Activated CD8-positive, alpha-beta memory T cell treated with anti-CD3 and anti-CD28 coated beads for 1 hour (primary cell): ENCODE measurements at places on chromosomes 1 and 21.
A peak's percentile ranks its signal among the peaks of the same experiment; 100 is the strongest.

DNA sequence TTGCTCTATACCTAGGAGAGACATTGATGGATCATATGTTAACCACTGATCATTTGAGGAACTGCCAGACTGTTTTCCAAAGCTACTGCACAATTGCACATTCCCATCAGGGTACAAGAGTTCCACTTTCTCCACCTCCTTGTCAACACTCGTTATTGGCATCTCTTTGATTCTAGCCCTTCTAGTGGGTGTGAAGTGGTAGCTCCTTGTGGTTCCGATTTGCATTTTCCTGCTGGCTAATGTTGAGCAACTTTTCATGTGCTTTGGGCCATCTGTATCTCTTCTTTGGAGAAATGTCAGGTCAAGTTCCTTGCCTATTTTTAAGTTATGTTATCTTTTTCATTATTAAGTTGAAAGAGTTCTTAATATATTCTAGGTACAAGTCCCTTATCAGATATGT is 90.1 kb downstream of the DMRTB1 start:
- no peak for DNase-seq

- no peak for DNase-seq
These were observed 63.4 kb downstream of the LYPLAL1 start for GRCh38 chr1:219236933-219237610.

DNA sequence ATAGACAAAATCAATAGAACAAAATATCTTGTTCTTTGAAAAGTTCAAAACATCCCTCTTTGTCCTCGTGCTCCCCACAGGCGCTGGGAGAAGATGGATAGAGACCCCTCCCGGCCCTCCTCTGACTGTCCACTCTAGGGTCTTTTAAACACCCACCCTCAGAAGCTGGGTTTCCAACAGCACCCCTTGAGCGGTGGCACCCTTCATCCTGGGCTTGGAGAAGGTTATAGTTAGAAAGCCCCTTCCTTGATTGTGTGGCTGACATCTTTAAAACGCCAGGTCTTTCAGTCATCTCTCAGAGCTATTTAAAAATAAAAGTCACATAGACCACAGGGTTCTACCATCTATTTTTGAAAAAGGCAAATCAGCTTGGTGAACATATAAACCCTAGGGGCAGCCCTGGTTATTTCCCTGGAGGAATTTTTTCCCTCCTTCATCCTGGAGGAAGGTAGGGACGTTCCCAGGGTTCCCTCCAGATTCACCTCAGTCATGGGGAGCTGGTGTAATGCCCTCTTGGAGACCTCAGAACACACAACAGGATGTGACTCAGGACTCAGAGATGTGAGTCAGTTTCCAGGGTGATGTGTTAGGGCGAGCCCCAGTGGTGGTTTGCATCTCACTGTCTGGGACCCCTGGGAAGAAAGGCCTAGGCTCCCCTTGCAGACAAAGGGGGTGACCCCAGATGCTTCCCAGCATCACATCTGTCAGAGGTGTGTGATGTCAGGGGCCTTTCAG is 138.5 kb downstream of the CLIC6 start:
- DNase-seq, result peak; percentile 32

DNA sequence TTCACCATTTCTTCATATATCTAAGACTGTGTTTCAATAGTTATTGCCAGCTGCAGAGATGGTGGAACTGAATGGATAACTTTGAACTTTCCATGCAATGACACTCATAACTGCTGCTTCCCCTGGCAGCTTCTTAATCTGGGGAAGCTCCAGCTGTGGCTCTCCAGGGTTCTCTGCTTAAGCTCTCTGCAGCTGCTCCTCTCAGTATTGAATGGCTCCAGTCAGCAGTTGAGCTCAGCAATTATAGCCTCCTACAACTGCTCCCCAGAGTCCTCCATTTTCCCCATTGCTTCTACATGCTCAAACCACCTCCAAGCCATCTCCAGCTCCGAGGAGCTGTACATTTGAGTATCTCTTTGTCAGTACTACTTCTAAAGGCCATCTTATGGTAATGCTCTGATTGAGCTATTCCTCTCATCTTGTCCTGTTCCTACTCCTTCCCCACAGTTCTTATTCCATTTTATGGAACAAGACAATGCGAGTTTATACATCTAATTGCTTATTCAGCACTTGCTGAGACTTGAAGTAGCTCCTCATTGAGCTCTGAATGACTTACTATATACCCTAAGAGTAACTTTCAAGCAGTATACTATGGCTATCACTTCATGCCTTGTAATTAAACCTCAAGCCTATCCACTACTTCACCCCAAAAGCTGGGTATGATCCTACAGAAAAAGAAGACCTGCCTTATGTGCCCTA is 362.4 kb downstream of the NEGR1 start:
- DNase-seq, result no peak

DNA sequence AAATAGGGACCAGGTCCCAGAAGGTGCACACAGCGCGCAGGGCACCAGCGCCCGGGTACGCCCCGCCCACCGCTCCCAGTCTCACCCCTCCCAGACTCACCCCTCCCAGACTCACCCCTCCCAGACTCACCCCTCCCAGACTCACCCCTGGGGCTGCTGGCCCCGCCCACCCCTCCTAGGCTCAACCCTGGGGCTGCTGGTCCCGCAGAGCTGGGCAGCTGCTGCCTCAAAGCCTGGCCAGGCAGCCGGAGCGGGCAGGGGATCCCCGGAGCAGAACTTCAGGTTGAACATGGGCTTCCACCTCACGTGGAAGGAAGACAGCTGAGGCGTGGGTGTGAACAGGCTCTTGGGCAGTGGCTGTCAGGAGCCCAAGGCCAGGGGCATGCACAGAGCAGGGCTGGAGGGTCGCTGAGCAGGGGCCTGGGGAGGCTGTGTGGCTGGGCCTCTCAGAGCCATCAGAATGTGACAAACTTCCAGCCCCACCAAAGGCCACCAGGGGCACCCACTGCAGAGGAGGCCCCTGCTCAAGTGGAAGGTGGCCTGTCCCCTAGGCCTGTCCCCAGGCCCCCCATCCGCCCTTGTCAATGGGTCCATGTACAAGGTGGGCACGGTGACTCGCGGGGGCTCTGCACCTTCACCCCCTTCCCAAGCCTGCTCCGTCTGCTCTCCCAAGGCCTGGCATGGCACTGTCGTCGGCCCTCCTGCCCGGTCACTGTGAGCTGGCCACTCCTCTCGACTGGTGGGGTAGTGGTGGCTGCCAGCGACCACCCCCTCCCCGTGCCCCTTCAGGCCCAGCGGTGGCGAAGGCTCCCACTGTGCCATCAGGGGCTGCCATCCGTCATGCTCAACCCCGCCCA is 20.4 kb upstream of the SUMO3 start:
- no peak for DNase-seq

DNA sequence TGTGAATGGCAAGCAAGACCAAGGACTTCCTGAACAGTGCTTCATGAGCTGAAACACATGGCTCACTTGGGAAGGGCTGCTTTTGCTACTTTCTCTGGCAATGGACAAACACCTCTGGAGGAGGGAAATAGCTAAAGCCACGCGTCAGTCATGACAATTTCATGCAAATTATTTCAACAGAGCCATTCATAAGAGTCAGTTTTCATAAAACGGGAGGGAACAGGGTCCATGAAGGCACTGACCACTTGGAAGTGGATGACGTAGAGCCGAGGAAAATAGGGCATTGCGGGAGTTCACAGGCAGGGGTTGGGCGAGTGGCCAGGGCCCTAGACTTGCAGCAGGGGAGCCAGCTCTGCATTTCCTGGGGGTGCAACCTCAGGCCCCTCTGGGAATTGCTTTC is 43.9 kb downstream of the SDC3 start:
- DNase-seq, result no peak

DNA sequence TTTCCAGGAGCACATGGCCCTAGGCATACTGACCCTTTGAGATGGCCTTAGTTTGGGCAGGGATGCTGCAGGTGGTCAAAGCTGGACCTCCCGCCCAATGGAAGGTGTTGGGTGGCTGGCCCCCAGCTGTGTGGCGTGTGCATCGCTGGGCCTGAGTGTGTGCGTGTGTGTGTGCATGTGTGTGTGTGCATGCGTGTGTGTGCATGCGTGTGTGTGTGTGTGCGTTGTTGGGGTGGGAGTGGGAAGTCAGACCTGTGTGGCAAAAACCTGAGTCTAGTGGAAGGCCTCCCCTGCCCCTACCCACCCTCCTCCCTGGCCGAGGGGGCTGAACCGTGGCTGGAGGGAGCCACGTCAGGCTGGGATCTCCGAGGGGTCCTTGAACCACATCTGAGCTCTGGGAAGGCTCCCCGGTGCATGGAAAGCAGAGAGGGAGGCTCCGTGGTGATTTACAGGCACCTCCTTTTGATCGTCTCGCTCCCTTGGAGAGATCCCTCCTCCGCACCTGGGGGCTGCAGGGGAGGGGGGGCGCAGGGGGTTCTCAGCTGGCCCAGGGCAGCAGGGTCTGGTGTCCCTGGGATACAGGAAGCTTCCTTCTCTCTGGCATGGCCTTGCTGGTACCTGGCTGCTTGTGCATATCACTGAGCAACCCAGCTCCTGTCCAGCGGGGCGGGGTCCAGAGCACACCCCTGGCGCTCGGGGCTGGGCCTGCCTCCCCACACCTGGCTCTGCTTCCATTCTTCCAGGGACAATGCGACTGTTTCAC is 124.7 kb upstream of the WNT4 start:
- DNase-seq, result no peak

DNA sequence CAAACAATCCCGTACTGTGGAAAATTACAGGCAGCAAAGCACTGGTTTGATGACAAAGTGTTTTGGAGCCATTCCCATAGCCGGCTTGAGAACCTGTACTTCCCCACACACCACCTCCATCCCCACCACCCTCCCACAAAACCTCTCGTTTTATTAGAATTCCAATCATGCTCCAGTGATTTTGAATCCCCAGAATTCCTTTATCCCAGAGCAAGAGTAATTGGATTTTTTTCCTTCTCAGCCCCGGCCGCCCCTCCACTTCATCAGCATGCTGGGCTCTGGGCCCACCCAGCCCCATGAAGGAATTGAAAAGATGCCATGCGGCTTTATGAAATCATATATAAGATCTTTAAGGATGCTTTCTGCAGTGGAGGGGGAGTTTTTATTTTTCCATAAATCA is 136.6 kb downstream of the OMA1 start:
- no peak for DNase-seq

GRCh38 chr1:151485685-151486255 is 25.4 kb upstream of the CGN start:
- no peak for DNase-seq

- DNase-seq, result no peak
These were observed 4.5 kb upstream of the LRRC52 start for GRCh38 chr1:165539306-165539705.

- no peak for DNase-seq
These were observed 17.5 kb upstream of the CITED4 start for GRCh38 chr1:40879482-40880175.

DNA sequence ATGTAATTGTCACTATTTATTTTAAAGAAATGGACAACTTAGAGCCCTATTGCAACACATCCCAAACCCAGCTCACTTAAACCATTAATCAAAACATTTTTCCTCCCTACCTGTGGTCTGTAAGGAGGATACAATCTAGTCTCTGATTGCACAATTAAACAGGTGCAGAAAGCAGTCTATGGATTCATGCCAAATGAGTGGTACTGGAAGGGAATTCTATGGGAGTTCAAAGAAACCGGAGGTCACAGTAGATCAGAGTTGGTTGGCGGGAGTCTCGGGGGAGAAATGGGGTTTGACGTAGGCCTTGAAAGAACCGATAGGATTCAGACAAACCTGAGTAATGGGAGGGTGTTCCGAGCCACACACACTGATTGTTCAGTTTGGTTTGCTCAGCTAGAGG is 314.9 kb downstream of the KIF26B start:
- no peak for DNase-seq

DNA sequence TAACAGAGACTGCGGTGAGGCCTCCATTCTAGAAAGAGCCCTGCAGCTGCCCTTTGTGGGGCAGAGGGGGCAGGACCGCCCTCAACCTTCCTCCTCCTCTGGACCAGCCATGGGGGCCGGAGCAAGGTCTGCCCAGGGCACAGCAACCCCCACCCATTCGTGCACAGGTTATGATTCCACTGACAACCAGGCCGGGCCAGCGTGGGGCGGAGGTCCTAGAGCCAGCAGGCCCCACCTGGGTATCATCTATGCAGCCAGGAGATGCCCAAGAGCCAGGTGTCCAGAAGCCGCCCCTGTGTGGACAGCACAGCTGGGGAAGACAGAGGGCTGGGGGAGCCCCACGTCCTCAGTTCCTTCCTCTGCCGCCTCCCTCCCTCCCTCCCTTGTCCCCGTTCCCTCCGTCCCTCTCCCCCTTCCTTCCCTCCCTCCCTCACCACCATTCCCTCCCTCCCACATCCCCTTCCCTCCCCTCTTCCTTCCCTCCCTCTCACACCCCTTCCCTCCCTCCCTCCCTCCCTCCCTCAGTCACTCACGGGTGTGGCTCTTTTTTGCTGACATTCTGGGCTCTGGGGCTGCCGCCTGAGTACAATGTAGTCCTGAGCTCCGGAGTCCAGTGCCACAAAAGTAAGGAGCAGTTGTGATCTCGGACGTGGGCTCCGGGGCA is 12.3 kb downstream of the RNF223 start:
- no peak for DNase-seq

DNA sequence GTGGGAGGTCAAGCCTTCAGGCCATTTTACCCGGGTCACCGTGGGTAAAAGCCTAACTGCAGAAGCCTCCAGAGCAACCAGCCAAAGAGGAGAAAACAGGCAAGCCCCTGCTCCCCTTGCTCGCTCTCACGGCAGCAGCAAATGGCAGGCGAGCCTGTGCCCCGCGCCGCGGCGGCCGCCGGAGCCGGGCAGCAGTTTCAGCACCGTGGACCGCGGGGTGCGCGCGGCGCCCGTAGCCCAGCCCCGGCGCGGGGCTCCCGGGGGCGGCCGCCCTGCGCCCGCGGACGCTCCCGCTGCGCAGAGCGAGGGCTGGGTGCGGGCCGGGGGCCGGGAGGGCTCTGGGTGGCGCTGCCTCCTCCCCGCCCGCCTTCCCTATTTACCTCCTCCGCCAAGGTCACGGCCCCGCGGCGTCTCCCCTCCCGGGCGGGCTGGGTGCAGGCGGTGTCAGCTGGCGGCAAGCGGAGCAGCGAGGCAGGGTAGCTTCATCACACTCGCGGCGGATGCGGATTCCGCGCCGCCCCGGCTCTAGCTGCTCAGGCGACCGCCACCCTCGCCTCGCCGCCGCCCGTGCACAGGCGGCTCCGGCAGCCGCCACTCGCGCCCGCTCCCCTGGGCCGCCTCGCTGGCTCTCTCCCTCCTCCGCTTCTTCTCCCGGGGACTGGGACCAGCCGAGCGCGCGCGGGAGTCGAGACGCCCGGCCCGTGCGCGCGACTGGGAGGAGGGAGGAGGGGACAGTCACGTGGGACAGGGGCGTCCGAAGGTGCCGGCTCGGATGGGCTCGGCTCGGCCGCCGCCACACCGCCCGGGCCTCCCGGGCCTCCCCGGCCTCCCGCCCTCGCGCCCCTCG is at the start of gene RGS7:
Gene RGS7, minus strand, starts transcription at position 687 of the 847 bp plus-strand sequence.
- no peak for DNase-seq

DNA sequence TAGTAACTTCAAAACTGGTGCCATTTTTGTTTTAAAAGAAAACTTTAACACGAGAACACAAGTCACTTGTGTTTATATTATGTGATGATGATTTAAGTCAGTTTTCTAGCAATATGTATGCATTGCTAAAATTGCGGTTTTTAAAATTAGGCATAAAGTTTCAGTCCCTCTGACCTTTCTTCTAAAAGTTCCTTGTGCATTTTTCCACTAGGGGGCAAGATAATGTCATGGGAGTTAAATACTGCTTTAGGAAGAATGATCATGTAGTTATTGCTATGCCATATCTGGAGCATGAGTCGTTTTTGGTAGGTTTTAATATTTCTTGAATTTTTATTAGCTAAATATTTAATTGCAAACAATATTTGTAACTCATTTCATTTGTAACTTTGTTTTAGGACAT is 10.7 kb downstream of the CDC7 start:
- no peak for DNase-seq
